ENCODE measurements at places on chromosomes 6 and 20.
A peak's percentile ranks its signal among the peaks of the same experiment; 100 is the strongest.

DNA sequence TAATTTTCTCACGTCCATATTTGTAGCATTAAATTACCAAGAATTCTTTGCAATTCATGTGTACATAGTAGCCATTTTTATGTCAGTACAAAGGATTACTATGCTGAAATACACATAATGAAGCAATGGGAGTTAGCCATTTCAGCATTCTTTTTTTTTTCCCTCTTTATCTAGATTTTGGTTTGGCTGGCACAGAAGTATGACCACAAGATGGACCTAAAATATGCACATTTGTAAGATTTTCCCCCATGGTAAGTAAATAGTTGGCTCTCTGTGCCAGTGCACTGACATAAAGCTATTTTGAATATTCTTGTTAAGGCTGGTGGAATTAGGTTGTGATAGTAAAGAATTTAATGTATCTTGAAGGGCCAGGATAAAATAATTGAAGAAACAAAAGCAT, 486.1 kb upstream of the BTBD3 start:
- DNase-seq, result no peak

DNA sequence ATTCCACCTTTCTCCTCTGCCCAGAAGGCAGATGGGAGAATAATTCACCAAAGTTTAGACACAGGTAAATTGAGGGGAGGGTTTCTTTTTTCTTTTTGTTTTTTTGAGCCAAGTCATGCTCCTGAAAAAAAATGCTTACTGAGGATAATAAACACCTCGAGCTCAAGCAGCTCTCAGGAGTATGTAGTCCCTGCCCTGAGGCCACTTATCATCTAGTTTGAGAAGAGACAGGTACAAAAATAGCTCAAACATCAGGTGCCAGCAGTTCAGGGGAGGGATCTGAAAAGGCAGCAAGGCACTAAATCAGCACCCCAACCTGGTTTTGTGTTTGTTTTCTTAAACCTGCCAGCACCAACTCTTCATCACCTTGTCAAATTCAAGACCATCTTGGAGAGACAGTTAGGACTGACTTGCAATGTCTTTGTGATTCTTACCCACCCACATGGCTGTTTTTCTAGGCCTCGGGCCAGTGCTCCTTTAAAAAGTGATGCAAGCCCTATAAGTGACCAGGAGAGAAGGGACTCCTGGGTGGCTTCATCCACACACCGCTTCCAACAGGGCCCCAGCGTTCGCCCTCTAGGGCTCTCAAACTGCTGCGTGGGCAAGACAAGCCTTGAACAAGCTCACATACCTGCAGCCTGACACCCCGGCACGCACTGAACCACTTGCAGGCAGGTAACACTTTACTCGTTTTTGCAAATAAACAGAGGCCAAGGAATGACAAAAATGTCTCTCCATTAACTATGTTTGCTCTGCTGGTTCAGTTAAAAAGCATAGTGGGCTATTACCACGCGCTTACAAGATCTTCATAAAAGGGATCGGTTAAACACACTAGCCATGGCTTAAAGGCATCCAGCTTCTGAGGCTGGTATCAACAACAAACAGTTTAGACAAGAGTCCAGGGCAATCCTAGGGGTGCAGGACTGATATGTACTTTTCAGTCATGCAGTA, 13.9 kb downstream of the JAG1 start:
- peak; percentile 5 for DNase-seq

DNA sequence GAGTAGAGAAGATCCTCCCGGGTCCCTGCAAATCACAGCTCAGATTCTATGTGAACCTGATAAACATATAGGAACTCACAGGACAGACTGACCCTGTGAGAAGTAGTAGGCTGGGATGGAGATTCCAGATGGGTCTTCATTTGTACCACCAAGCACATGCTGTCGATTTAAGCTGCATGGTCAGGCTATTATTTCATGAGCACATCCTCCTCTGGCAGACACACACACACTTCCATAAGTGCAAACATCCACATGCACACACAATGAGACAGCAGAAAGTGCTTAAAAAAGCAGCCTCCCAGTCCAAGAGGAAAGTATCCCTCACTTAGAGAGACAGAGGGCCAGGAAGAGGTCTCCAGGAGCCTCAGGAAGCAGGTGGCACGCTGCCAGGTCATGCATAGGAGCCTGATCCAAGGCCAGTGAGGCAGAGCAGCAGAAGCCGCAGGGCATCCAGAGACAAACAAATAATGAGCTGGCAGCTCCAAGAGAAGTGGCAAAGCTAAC, 131.8 kb downstream of the UNC5CL start:
- peak; percentile 13 for DNase-seq

- DNase-seq, result peak; percentile 14
Observed at GRCh38 chr6:105799056-105799455, 287.1 kb upstream of the PRDM1 start.

GRCh38 chr20:35328095-35328685, 36.0 kb upstream of the FAM83C start:
- DNase-seq, result no peak

- DNase-seq, result no peak
Observed at GRCh38 chr6:136359851-136360250, 70.2 kb upstream of the BCLAF1 start.

GRCh38 chr6:134740473-134741199, 209.3 kb downstream of the ALDH8A1 start:
- no peak for DNase-seq

- no peak for DNase-seq
Observed at GRCh38 chr6:13694562-13694961, 17.1 kb downstream of the RANBP9 start.

DNA sequence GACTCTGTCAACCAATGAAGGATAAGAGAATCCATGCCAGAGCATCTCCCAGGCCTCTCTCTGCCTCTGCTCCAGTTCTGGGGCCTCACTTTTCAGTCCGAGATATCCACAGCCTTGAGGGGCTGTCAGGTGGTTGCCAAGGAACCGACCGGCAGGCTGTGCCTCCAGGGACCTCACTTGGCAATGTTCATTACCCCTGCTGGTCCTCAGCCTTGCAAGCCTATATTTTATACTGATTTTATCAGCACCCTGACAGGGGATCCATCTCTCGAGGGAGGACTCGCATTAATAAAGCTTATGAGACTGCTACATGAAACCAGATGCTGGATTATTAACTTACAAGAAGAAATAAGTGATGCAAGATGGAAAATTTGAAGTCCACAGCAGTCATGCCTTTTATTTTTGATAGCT, 39.9 kb downstream of the TMC2 start:
- DNase-seq, result no peak

DNA sequence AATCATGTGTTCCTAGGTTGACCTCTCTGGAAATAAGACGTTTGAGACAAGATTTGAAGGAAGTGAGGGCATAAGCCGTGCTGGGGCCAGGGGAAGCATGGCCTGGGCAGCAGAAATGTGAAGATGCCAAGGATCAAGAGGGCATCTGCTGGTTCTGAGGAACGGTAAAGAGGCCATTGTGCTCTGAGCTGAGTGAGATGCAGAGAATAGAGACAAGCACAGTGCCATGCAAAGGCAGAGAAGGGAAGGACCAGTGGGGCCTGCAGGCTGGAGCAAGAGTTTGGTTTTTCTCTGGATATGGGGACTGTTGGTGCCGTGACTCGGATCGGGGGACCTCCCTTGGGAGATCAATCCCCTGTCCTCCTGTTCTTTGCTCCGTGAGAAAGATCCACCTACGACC, 50.8 kb downstream of the SMPDL3A start:
- no peak for DNase-seq

DNA sequence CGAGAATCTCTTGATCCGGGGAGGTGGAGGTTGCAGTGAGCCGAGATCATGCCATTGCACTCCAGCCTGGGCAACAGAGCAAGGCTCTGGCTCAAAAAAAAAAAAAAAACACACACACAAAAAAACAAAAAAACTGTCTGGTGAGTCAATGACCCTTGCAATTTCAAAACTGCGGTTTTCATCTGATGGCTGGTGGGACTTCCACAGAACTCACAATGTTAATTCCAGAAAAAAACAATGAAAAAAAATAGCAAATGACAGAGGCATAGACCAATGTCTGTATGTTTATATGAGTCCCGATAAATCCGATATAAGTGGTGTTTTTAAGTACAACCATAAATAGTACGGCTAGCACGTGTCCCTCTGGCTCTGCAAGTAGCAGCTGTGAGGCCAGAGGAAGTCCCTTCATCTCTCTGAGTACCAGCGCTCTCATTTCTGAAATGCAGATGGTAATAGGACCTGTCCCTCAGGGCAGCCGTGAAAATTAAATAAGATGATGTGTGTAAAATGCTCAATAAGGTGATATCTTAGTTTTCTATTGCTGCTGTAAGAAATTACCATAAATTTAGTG, 21.9 kb upstream of the PTPN1 start:
- DNase-seq, result no peak

GRCh38 chr6:43331891-43332290, 23.3 kb upstream of the CRIP3 start:
- no peak for DNase-seq

DNA sequence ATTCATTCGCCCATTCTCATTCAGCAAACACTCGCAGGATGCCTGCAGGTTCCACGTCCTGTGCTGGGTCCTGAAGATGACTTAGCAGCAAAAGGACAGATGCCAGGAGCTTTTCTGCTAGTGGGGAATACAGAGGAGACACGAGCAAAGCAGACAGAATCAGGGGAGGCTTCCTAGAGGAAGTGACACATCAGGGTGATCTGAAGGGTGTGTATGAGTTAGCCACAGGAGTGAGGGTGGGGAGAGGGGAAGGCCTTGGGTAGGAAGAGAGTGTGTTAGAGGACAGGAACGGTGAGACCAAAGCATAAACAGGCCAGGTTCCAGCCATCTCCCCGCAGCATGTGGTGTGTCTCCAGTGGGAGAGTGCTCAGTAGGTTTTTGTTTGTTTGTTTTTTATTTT, 73.4 kb upstream of the GTSF1L start:
- DNase-seq, result no peak

- no peak for DNase-seq
Observed at GRCh38 chr20:7010527-7010926, 243.0 kb downstream of the BMP2 start.

DNA sequence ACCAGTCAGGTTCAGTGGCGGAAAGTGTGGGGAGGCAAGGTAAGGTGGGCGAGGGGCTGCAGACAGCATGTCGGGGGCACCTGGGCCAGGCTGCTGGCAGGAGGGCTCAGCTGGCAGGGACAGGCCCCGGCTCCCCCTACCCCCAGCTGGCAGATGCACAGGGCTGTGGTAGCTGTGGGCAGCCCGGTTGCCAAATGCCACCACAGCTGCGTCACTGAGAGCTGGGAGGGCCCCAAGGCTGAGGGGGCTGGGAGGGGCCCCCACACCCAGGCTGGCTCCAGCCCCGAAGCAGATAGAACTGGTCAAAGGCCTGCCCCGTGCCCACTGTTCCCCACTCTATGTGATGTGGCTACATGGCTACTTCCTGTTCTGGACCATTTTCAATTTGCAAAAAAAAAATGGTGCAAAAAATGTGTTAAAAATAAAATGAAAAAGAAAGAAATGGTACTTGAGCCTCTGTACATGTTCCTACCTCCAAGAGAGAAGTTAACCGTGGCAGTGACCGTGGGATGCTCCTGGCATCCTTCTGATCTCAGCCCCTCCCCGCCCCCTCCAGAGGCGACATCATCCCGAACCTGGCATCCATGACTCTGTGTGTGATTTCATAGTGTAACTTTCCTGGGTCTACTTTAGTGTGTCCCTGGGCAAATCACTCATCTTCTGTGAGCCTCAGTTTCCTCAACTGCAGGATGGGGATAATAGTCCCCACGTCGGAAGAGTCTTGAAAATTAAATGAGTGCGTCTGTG, 64.4 kb downstream of the UBE2V1 start:
- DNase-seq, result peak; percentile 46

GRCh38 chr20:50138479-50139393, 14.8 kb downstream of the PEDS1 start:
- DNase-seq, result no peak

GRCh38 chr6:101178748-101179147, 214.8 kb upstream of the GRIK2 start:
- DNase-seq, result no peak

- DNase-seq, result no peak
Observed at GRCh38 chr20:235891-236290, 8.8 kb downstream of the DEFB129 start.

DNA sequence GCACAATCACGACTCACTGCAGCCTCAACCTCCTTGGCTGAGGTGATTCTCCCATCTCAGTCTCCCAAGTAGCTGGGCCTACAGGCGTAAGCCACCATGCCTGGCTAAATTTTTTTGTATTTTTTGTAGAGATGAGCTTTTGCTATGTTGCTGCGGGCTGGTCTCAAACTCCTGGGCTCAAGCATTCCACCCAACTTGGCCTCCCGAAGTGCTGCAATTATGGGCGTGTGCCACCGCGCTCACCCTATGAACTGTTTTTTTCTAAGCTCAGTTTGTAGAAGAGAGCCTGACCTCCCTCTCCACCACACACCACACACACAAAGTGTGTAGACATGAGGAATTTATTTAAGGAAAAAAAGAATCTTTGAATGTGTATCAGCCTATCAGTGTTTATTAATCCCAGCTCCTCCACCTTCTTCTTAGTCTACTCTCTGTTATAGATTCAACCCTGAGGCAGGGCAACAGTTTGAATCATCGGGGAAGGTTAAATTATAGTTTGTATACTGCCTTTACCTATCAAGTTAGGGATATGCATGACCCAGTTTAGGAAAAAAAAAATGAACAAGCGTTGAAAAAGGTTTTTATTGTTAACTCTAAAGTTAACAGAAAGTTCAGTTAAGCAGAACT, 74.1 kb downstream of the PLEKHG1 start:
- DNase-seq, result peak; percentile 46

DNA sequence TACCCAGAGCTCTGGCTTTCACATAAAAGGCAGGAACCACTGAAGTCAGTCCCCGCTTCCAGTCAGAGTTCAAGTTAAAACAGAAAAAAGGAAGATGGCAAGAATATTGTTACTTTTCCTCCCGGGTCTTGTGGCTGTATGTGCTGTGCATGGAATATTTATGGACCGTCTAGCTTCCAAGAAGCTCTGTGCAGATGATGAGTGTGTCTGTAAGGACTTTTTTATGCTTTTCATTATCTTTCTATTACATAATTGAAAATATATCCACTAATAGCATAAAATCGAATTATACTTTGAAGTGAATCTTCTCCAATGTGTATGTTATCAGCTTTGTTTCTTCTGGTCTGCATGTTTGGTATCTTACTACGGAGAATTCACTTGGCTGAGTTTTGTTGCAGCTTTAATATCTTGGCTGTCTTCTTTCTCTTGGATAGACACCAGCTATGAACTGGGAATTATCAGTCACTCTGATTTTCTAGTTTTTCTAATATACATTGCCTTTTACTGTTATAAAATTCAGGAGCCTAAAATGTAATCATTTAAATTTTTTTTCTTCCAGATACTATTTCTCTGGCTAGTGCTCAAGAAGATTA, at the start of gene OTOR:
Gene OTOR, plus strand, starts transcription at position 51 of the 593 bp plus-strand sequence. Its CDS starts 44 bp downstream, at position 95.
- DNase-seq, result no peak

GRCh38 chr6:157996918-157997702, 15.4 kb downstream of the SYNJ2 start:
- no peak for DNase-seq

Measured in transverse colon (tissue), 4 donors.